Muscle of leg (tissue), 16 donors: ENCODE measurements at places on chromosomes 2 and 18. TPM values are rescaled to one million over a fixed set of nuclear protein-coding genes. Genes with fewer than 3 reads are reported as not detected.

The RGPD4 gene
- 0.04 TPM for total RNA-seq

The PLA2R1 gene
- total RNA-seq: 3.8 TPM

- H3K4me1 ChIP-seq: peaks cover 22% of the 10 kb centered on the region
- DNase-seq: no peak
- H3K27ac ChIP-seq: no peak overlapping the region
- no peak overlapping the region for H3K4me3 ChIP-seq
Measured at GRCh38 chr2:205679410-205680009, 2.8 kb upstream of the NRP2 start.

GRCh38 chr2:181430406-181431118 is 26.6 kb upstream of the ITGA4 start:
- H3K27ac ChIP-seq: no peak overlapping the region
- no peaks in the 10 kb centered on the region for H3K4me1 ChIP-seq
- no peak overlapping the region for H3K4me3 ChIP-seq
- no peaks in the 10 kb centered on the region for H3K27me3 ChIP-seq
- peak; percentile 40 for DNase-seq
- H3K36me3 ChIP-seq: no peaks in the 10 kb centered on the region

DNA sequence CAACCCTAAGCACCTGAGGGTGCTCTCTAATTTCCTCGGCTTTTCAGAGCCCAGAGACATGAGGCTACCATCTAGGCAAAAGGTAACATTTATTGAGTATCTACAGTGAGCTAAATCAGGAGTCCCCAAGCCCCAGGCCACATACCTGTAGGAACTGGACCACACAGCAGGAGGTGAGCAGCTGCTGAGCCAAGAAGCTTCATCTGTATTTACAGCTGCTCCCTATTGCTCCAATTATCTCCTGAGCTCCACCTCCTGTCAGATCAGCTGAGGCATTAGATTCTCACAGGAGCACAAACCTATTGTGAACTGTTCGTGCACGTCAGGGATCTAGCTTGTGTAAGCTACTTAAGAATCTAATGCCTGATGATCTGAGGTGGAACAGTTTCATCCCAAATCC is 70.2 kb downstream of the RND3 start:
- H3K4me3 ChIP-seq: no peak overlapping the region
- no peaks in the 10 kb centered on the region for H3K36me3 ChIP-seq
- H3K4me1 ChIP-seq: peaks cover 5% of the 10 kb centered on the region
- DNase-seq: no peak
- H3K27ac ChIP-seq: no peak overlapping the region

DNA sequence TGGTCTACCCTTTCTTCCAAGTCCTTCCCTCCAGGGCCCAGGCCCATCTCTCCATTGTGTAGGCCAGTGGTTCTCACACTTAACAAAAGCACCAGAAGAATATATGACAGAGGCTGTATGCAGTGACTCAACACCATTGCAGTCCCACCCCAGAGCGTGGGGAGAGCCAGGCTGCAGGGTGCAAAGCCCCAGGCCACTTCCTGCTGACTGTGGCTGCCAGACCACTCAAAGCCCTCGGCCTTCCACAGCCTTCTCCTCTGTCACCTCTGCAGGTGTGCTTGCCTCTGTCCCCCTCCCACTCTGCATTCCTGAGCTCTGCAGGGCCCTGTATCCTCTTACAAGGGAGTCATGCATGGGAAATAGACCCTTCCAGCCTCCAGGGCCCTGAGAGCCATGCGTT is 40.4 kb upstream of the ARHGEF4 start:
- H3K27me3 ChIP-seq: peaks cover 11% of the 10 kb centered on the region
- DNase-seq: no peak
- H3K4me1 ChIP-seq: peaks cover 7% of the 10 kb centered on the region
- H3K36me3 ChIP-seq: no peaks in the 10 kb centered on the region
- no peak overlapping the region for H3K27ac ChIP-seq

DNA sequence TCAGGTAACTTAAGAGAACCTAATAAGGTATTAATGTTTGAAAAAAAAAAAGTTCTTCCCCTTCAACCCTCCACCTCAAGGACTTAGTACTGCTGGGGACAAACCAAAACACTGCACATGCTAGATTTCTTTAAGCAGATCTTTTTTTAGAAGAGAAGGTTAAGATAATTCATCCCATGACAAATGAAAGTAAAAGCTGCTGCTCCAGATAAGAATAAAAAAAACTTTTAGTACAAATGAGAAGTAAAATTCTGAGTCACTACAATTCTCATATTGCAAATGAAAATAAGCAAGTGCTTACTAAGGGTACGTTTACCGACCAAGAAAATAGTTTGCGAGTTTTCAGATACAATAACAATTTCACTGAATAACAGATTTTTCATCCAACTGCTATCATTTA is 8.9 kb downstream of the STAM2 start:
- H3K4me3 ChIP-seq: no peak overlapping the region
- no peaks in the 10 kb centered on the region for H3K36me3 ChIP-seq
- H3K27me3 ChIP-seq: no peaks in the 10 kb centered on the region
- no peak for DNase-seq
- no peaks in the 10 kb centered on the region for H3K4me1 ChIP-seq
